ENCODE measurements at places on chromosomes 6 and 20.
A peak's percentile ranks its signal among the peaks of the same experiment; 100 is the strongest.

- DNase-seq: no peak
These were observed 39.2 kb downstream of the KCNK5 start for GRCh38 chr6:39189915-39190544.

GRCh38 chr6:92714346-92714745 lies 705.0 kb downstream of the EPHA7 start:
- no peak for DNase-seq

- DNase-seq: peak; percentile 48
These were observed 28.0 kb upstream of the TULP4 start for GRCh38 chr6:158284007-158284875.

DNA sequence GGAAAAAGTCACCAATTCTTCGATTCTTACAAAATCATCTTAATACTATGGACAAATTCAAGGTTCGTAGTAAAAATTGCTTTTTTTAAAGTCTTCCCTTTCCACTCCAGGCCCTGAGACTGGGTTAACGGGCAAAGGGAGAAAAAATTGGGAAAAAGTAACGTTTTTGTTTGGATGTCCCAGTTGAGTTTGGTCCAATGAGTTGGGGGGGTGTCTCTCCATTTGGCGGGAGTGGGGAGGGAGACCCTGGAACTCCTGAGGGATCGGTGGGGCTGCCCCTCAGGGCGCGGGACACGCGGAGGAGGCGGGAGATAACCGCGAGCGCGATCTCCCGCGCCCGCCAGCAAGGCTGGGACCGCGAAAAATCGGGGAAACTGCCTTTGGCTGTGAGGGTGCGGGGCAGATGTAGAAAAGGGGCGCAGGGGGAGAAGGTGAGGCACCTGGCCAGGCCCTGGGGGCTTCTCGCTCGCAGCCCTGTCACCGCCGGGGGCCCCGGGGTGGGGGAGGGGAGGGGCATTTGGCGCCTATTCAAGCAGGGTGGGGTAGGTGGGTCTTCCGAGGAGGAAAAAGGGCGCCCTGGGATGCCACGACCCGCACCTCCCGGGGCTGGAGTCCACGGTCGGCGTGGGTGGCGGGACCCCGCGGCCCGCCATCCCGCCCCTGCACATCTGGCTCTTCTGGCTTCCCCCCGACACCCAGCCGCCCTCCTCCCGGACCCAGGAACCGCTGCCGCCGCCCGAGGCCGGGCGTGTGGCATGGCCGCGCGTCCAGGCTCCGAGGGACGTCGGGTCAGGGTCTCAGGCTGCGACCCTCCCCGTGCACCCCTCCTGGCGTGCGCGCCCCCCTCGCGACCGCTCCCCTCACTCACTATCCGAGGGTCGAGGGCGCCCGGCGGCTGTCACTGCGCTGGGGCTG lies 595 bp downstream of the FBXO5 start:
- peak; percentile 29 for DNase-seq
